ENCODE measurements at places on chromosomes 11 and 22.

- DNase-seq: no peak
These were observed 17.4 kb upstream of the GLYATL1 start for GRCh38 chr11:58921778-58922390.

DNA sequence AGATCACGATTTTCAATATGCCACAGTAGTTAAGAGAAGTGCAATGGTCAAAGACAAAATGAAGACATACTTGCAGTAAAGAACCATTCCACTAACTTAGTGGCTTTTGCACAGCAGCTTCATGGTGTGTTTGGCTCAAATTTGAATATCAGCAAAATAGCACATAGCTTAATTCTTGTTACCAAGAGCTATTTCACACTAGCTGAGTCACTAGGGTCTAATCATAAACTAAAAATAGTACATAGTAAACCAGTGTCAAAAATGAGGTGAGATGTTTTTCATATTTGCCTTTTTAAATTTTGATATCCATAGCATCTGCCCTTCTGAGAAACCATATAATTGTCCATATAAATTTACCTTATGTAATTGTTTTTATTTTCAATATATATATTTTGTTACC lies 325.0 kb upstream of the LUZP2 start:
- DNase-seq: no peak

DNA sequence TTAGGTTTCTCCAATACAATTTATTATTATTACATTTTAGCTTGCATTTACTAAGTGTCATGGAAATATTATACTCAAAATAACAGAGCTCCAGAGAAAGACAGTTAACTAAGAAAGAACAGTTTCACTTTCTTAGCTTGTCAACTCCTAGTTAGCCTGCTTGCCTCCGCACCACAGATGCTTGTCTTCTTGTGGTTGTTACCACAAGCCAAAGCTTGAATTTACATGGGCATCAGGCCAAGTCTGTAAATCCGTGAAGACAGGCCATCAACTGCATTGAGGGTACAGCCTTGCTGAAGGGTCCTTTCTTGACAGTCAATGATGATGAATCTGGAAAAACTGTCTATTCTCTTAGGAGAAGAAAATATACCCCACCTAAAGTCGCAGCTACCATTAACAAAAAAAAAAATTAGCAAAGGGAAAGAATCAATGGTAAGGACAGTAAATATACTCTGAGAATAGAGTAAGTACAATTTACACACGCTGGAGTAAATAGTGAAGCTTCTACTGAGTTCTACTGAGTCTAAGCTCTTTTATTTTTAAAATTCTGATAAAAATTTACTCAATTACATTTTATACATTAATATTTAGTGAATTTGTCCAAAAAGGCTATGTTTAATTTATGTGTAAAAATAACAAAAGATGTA lies 15.6 kb upstream of the DENND5A start:
- no peak for DNase-seq

GRCh38 chr11:76159983-76160661 lies 46.2 kb downstream of the WNT11 start:
- DNase-seq: no peak

GRCh38 chr22:27776650-27776958 lies 25.0 kb downstream of the MN1 start:
- DNase-seq: peak; percentile 45

DNA sequence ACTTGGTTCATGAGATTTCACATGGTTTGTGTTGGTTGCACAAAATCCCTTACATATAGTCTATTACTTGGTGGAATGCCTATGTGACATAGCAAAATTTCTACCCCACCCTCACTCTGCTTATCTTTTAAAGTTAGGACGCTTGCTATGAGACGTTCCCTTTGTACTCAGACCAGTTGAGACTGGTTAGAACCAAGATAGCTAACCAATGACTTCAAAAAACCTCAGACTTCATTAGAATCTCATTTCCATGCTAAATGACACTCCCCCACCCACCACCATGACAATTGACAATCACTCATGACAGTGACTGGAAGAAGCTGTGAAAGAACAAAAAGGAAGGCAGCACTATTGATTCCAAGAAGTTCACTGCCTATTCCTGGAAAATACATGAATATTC lies 313.6 kb downstream of the ETS1 start:
- DNase-seq: no peak

- DNase-seq: peak; percentile 60
These were observed 184.5 kb downstream of the EFCAB6 start for GRCh38 chr22:43627485-43628213.

- no peak for DNase-seq
These were observed 17.1 kb downstream of the BRSK2 start for GRCh38 chr11:1406571-1407485.

- no peak for DNase-seq
These were observed 180.2 kb downstream of the CHST1 start for GRCh38 chr11:45485070-45485707.

DNA sequence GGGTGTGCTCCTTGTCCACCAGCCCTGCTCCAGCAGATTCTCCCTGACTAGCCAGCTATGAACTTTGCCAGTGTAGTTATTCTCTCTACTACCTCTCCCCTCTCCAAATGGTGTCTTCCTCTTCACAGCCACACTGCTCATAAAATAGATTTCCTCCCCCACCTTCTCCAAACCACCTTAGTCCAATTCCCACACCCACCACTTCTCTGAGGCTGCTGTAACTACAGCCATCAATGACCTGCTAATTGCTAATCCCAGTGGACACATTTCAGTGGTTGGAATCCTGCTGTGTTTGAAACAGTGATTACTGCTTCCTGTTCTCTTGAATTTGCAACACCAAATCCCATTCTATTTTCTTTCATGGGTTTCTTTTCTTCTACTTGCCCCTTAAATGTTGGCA lies 23.4 kb downstream of the SYT9 start:
- DNase-seq: no peak

GRCh38 chr11:93652161-93652597 lies 9.3 kb upstream of the CEP295 start:
- peak; percentile 32 for DNase-seq

GRCh38 chr11:127395034-127395433 lies 394.5 kb upstream of the KIRREL3 start:
- no peak for DNase-seq

DNA sequence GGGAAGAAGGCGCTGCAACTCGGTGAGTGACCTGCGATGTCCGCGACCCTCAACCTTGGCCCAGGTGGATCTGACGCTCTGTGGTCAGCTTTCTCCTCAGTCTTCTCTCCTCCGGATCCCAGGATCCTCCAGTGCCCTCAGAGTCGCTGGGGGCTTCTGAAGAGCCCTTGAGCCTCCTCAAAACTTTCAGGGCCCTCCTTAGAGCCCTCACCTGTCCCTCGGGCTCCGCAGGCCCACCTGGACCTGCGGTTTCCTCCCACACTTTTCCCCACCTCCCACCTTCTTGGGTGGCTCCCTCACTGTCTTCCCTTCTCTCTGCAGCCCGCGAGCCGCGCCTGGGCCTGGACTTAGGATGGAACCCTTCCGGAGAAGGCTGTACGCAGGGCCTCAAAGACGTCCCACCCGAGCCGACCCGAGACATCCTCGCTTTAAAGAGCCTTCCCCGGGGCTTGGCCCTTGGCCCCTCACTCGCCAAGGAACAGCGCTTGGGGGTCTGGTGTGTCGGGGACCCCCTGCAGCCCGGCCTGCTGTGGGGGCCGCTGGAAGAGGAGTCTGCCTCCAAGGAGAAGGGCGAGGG lies 335 bp downstream of the ZNF408 start:
- no peak for DNase-seq

Data from ELF-1 (cell line).